Hematopoietic multipotent progenitor cell (in vitro differentiated cells): ENCODE measurements at places on chromosomes 6 and 20. TPM values are rescaled to one million over a fixed set of nuclear protein-coding genes. Genes with fewer than 3 reads are reported as not detected.

Gene FAM209B
- not detected for total RNA-seq

Gene OR12D3
- not detected for total RNA-seq

Gene KCTD20
- 49.3 TPM for total RNA-seq

Gene SUMO4
- 4.3 TPM for total RNA-seq

Gene KIF25
- total RNA-seq = not detected

Gene ECT2L
- not detected for total RNA-seq

DNA sequence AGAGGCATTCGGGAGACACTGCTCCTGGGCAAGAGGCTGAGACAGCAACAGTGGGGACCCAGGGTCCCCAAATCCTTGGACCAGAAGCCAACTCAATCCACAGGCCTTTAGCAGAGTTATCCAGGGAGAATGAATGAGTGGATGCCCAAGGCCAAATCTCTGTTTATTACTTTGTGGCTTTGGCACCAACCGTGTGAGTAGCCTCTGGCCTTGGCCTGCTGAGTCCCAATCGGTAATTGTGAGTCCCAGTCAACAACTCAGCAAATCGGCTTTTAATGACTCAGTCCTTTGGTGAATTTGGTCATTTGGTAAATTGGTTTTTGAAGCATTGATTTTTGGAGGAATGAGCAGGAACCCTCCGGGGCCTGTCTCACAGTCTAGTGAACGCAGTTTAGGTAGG is 29.1 kb upstream of the ECI2 start:
- no peak for DNase-seq

GRCh38 chr6:148044261-148044751 is 298.3 kb upstream of the SASH1 start:
- DNase-seq = no peak

DNA sequence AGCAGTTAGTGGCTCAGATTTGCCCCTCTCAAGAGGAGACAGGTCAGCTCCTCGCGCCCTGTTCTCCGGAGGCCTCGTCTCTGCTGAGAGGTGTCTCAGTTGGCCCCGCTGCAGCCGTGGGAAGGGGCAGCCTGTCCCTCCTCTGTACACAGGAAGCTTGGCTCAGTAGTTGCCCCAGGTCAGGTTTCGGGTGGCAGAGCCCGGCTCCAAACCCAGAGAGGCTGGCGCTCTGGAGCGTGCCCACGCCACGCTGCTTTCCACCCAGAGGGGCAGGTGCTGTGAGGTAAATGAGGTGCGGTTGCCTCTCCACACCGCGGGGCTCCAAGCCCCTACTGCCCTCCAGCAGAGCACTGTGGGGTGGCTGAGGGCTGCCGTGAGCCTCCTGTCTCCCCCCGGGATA is 16.0 kb downstream of the DYNLT1 start:
- no peak for DNase-seq

GRCh38 chr6:130364224-130364780 is 1.5 kb upstream of the TMEM200A start:
- DNase-seq = peak; percentile 8

DNA sequence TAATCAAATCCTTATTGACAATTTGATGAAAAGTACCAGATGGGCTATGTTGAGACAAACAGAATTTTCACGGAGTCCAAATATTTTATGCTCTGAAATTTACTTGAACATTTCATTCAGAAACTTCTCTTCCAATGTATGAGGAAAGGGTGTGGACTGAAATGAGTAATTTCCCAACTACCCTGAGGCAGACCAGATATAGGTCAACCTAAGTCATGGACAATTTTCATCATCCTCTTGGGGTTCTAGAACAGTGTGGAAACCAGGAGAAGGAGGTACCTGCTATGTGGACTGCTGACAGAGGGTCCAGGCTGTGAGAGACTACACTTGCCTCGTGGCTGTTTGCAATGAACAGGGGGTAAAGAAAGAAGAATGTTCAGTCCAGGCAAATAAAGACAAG is 323.0 kb downstream of the ESR1 start:
- DNase-seq = no peak

GRCh38 chr6:159608961-159609651 is 83.9 kb downstream of the SOD2 start:
- no peak for DNase-seq

DNA sequence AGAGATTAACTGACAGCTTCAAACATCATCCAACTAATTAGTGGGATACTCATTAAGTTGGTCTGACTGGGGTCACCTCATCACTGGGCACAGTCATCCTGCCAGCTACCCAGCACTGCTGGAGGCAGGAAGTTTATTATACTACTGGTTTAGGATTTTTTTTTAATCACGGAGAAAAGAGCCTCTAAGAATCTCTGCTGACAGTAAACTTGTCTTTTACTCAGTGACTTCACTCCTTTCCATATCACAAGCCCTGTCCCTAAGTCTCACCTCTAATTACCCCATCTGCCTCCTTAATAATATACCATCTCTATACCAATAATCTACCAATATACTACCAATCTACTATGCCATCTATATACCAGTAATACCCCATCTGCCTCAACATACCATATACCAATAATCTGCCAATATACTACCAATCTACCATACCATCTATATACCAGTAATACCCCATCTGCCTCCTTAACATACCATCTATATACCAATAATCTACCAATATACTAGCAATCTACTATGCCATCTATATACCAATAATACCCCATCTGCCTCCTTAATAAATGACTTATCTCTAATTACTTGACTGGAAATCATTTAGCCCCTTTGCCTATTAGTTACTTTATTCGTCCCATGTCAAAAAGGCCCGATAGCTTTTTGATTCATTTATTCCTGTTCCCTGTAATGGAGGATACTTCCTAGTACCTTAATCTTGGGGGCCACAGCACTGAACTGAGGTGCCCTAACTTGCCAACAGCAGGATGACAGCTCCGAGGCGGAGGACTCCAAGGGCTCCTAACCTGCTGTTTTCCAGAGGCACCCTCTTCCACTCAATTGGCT is 5.0 kb downstream of the ATP5F1E start:
- DNase-seq = no peak

- no peak for DNase-seq
Measured at GRCh38 chr6:167957626-167958025, 39.8 kb upstream of the KIF25 start.

DNA sequence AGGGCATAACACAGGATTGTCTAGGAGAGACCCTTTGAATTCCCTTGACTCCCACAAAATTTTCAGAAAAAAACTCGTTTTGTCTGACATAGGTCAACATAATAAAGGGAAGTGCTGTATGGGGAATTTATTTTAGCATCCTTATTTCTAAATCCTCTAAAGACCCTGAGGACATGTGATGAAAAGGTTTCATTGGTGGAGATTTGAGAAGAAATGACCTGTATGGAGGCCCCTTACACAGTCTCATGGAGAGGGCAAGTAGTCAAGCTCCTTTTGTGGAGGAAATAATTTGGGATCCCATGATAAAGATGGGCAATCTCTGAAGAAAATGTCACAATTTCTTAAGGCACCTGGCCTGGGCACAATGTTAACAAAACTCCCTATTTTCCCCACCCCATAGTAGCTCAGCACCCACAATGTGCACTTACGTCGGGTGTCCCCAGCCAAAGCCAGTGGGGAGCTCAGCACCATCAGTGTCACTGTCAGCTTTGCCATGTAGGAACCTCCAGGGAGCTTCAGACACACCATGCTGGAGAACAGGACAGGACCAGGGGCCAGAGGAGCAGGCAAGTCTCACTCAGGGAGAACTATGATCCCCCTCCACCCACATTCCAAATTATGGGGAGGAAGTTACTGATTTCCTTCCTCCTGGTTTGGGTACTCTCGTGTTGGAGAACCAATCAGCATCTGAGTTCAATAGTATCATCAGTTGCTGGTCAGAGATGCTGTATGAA is at the start of gene HLA-DRB5:
HLA-DRB5 (minus strand) TSS at position 591 of the 734 bp plus-strand sequence; CDS start at position 528, 63 bp downstream.
- no peak for DNase-seq
